Activated CD4-positive, alpha-beta memory T cell treated with anti-CD3 and anti-CD28 coated beads, Interleukin-2, amount 10 ng/mL, durations not matched to agents 7 days and 5 days (primary cell): ENCODE measurements at places on chromosomes 1 and 21. TPM values are rescaled to one million over a fixed set of nuclear protein-coding genes. Genes with fewer than 3 reads are reported as not detected.

- peaks cover 34% of the 10 kb centered on the region for H3K27me3 ChIP-seq
- H3K4me1 ChIP-seq: peaks cover 14% of the 10 kb centered on the region
- no peaks in the 10 kb centered on the region for H3K36me3 ChIP-seq
- no peak overlapping the region for H3K27ac ChIP-seq
Observed at GRCh38 chr1:20426923-20427322, 59.1 kb downstream of the CAMK2N1 start.

GRCh38 chr1:150477320-150477719 is 9.9 kb upstream of the TARS2 start:
- no peak overlapping the region for H3K4me3 ChIP-seq
- H3K36me3 ChIP-seq: peaks cover 3% of the 10 kb centered on the region
- H3K27ac ChIP-seq: no peak overlapping the region
- H3K27me3 ChIP-seq: peaks cover 2% of the 10 kb centered on the region
- DNase-seq: no peak

DNA sequence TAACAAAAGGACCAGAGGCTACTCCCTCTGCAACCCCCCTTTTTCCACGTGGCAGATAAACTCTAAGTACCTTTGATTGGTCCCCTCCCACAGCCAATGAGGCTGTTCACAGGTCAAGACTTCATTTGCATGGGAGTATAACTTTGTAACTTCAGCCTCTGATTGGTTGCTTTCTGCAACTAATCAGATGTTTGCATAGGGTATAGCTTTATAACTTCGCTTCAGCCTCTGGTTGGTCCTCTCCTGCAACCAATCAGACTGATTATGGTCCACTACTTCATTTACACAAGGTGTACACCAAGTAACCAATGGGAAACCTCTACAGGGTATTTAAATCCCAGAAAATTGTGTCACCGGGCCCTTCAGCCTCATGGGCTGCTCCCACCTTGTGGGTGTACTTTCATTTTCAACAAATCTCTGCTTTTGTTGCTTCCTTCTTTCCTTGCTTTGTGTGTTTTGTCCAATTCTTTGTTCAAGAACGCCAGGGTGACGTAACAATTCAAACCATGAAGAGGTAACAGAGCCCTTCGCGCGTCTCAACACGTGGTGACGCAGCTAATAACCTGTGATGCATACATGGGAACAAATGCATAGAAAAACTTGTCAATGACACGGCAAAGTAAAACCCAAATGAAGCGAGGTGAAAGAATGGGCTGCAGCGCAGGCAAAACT is 47.2 kb downstream of the VPS26C start:
- H3K27me3 ChIP-seq: no peaks in the 10 kb centered on the region
- DNase-seq: peak; percentile 24
- peak overlapping the region; percentile 88 for H3K27ac ChIP-seq
- peaks cover 44% of the 10 kb centered on the region for H3K4me1 ChIP-seq

GRCh38 chr1:173802961-173803360 is 21.5 kb upstream of the DARS2 start:
- no peak overlapping the region for H3K4me3 ChIP-seq
- no peak overlapping the region for H3K27ac ChIP-seq
- H3K4me1 ChIP-seq: no peaks in the 10 kb centered on the region

- peaks cover 3% of the 10 kb centered on the region for H3K36me3 ChIP-seq
- H3K4me1 ChIP-seq: peaks cover 14% of the 10 kb centered on the region
- H3K4me3 ChIP-seq: no peak overlapping the region
- no peak for DNase-seq
Observed at GRCh38 chr21:14572204-14572780, 26.2 kb upstream of the SAMSN1 start.

DNA sequence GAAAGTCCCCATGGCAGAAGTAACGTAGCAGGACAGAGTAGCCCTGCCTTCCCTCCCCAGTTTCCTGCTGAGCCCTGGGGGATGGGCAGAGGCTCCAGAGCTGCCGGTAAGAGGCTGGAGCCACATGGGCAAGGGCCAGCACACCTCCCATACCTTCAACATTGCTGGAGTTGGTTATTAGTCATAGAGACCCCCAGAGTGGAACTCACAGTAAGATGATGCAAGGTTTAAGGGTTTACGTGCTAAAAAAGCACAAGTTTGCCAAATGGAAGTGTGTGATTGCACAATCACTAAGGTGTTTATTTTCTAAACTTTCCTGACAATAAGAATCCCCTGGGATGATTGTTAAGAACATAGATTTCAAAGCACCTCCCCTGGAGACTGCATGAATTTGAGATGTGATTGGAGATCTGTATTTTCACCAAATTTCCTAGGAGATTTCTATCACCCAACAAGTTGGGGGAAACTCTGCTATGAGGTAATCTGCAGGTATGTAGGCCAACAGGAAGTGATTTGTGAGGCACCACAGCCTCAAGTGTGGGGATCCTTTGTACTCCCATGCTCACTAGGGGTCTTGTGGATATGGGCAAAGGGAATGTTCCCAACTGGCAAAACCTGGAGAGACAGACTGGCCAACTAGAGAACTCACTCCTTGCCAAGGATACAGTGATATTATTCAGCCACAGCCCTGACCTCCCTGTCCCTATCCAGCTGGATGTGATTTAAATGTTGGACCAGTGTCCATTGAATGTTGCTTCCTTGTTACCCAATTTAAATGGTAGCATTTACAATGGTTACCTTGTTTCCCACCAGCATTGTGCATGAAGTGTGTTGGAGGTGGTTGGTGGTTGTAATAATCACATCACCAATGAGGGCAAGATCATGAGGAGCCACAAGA is 37.1 kb upstream of the CSF1 start:
- no peak overlapping the region for H3K27ac ChIP-seq
- no peak overlapping the region for H3K4me3 ChIP-seq
- no peak for DNase-seq

DNA sequence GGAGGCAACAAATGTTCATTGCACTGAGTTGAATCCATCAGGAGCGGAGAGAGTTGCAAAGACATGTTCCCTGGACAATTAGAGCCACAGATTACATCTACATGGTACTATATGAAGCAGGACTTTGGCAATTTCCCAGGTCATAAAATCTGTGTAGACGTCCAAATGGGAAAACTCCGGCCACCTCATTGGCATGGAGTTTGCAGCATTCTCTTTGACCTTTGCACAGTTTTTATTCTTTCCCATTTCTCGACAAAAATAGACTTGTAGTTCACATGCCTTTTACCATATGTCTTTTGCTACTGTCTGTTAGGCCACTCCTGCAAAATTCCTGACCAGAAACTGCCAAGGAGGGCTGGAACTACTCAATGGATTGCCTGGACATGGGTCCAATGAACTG is 48.2 kb downstream of the UBE2T start:
- no peak overlapping the region for H3K4me3 ChIP-seq
- peaks cover 9% of the 10 kb centered on the region for H3K27me3 ChIP-seq
- peaks cover 19% of the 10 kb centered on the region for H3K4me1 ChIP-seq
- no peaks in the 10 kb centered on the region for H3K36me3 ChIP-seq

GRCh38 chr1:173328961-173329360 is 121.8 kb upstream of the TNFSF4 start:
- peaks cover 25% of the 10 kb centered on the region for H3K4me1 ChIP-seq
- no peaks in the 10 kb centered on the region for H3K36me3 ChIP-seq
- no peak for DNase-seq
- no peak overlapping the region for H3K27ac ChIP-seq
- no peak overlapping the region for H3K4me3 ChIP-seq
- H3K27me3 ChIP-seq: no peaks in the 10 kb centered on the region

- DNase-seq: no peak
- peaks cover 7% of the 10 kb centered on the region for H3K4me1 ChIP-seq
- H3K4me3 ChIP-seq: no peak overlapping the region
- H3K27me3 ChIP-seq: no peaks in the 10 kb centered on the region
- no peak overlapping the region for H3K27ac ChIP-seq
Observed at GRCh38 chr1:44831516-44831915, 11.5 kb downstream of the PTCH2 start.

GRCh38 chr1:21308847-21309652 is 18.8 kb upstream of the ECE1 start:
- peaks cover 43% of the 10 kb centered on the region for H3K4me1 ChIP-seq
- H3K27me3 ChIP-seq: no peaks in the 10 kb centered on the region
- peaks cover 6% of the 10 kb centered on the region for H3K36me3 ChIP-seq
- DNase-seq: no peak
- no peak overlapping the region for H3K4me3 ChIP-seq
- H3K27ac ChIP-seq: peak overlapping the region; percentile 26

DNA sequence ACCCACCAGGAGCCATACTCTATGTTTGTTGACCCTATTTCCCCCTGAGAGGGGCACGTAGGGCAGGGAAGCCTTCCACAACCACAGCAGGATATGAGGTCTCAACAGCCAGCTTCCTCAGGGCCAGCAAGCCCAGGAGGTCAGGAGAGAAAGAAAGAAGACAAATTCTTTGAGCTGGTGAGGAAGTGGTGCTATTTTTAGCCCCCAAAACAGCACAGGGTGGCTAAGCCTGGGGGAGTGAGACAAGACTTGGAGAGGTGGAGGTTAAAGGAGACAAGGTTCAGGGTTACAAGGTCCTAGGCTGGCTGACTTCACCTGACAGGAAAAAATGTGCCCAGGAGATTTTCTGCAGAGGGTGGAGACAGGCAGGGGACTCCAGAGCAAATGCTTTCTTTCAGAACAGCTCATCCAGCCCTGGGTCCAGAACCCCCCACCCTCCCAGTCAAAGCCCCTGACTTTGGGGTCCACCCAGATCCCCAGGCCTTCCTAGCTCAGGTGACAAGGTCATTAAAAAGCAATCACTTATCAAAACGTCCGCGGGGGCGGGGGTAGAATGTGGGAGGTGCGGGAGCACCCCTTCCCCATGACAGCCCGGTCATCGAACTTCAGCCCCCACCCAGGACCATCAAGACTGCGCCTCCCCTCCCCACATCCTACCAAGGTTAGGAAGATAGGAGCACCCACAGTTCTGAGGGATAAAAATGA is 1.3 kb downstream of the SV2A start:
- peak overlapping the region; percentile 41 for H3K27ac ChIP-seq
- H3K4me1 ChIP-seq: peaks cover 42% of the 10 kb centered on the region
- DNase-seq: no peak

- H3K4me1 ChIP-seq: peaks cover 86% of the 10 kb centered on the region
- H3K4me3 ChIP-seq: peak overlapping the region; percentile 93
- no peaks in the 10 kb centered on the region for H3K27me3 ChIP-seq
- peak overlapping the region; percentile 91 for H3K27ac ChIP-seq
- DNase-seq: peak; percentile 31
Observed at GRCh38 chr1:207866471-207867135, 44.3 kb downstream of the CD34 start.

GRCh38 chr1:112358798-112359408 is 37.1 kb upstream of the CTTNBP2NL start:
- peaks cover 48% of the 10 kb centered on the region for H3K27me3 ChIP-seq
- H3K27ac ChIP-seq: no peak overlapping the region
- H3K4me1 ChIP-seq: peaks cover 3% of the 10 kb centered on the region
- no peaks in the 10 kb centered on the region for H3K36me3 ChIP-seq
- H3K4me3 ChIP-seq: no peak overlapping the region
- DNase-seq: peak; percentile 43

DNA sequence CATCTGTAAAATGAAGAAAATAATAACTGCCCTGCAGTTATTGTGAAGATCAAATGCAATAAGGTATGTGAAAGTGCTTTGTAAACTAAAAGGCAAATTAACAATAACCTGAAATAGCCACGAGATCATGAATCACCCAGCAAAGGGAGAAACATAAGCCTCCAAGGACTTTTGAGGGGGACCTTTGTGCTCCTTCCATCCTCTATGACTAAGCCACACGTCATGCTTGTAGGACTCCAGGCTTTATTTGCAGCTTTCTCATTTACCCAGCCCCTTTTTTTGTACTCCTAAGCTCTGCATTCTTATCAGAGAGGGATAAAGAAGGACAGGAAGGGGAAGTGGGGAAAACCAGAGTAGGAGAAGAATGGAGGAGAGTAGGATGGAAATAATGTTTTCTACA is 115.1 kb downstream of the PROX1 start:
- H3K4me3 ChIP-seq: no peak overlapping the region
- H3K27me3 ChIP-seq: no peaks in the 10 kb centered on the region
- H3K27ac ChIP-seq: no peak overlapping the region
- no peaks in the 10 kb centered on the region for H3K36me3 ChIP-seq
- no peaks in the 10 kb centered on the region for H3K4me1 ChIP-seq

DNA sequence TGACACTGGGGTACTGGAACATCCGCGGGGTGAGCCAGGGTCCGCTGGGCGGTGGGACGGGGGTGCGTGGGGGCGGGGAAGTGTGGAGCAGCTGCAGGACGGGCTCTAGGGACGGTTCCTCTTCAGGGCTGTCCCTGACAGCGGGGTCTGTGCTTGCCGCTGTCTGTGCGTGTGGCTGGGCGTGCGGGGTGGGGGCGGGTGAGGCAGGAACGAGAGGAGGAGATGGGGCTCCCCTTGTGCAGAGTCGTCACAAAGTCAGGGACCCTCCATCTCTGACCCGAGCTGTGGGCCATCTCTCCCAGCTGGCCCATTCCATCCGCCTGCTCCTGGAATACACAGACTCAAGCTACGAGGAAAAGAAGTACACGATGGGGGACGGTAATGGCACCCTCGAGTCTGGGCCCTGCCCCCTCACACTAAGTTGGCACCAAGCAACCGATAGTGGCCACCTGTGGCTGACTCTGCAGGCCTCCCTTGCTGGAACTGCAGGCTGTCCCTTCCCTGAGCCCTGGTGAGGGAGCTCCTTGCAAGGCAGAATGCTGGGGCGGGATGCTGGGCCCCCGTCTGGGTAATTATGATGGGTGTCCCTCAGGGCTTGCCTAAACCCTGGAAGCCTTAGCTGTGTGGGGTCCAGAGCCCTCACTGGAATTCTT is 392 bp downstream of the GSTM2 start:
- peak overlapping the region; percentile 66 for H3K4me3 ChIP-seq
- no peaks in the 10 kb centered on the region for H3K27me3 ChIP-seq
- H3K4me1 ChIP-seq: peaks cover 26% of the 10 kb centered on the region

- peaks cover 2% of the 10 kb centered on the region for H3K27me3 ChIP-seq
- no peak overlapping the region for H3K4me3 ChIP-seq
- no peaks in the 10 kb centered on the region for H3K36me3 ChIP-seq
- DNase-seq: no peak
- no peaks in the 10 kb centered on the region for H3K4me1 ChIP-seq
Observed at GRCh38 chr21:15164678-15165303, 100.0 kb upstream of the NRIP1 start.

The PLA2G2A gene
- total RNA-seq: not detected

The CRABP2 gene
- 0.58 TPM for total RNA-seq

The CCDC30 gene
- total RNA-seq: 2.5 TPM

The ARHGAP30 gene
- total RNA-seq: 331 TPM

The LGR6 gene
- not detected for total RNA-seq

The CHIT1 gene
- total RNA-seq: 0.15 TPM

The LCE2C gene
- total RNA-seq: not detected

The NCF2 gene
- 23.0 TPM for total RNA-seq

The TMEM269 gene
- total RNA-seq: not detected

The OR10K1 gene
- total RNA-seq: not detected

The LENEP gene
- total RNA-seq: 1.2 TPM

The ICOSLG gene
- total RNA-seq: 6.6 TPM
